ENCODE measurements at places on chromosomes 13 and 19.

DNA sequence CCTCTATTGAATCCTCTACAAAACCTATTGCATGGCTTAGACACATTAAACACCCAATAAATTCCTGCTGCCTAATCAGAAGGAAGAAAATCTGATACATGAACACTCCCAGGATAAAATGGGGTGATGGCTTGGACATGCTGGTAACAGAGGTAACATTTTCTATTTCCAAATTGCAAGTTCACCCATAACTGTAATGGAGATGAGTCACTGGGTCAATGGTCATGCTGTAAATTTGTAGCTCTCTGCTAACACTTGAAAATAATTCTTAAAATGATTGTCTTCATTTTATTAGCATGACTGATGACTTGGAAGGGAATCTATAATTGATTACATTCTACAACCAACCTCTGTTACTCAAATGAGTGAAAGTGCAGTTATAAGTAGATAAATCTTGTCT is 434.1 kb downstream of the FGF14 start:
- no peak for DNase-seq

DNA sequence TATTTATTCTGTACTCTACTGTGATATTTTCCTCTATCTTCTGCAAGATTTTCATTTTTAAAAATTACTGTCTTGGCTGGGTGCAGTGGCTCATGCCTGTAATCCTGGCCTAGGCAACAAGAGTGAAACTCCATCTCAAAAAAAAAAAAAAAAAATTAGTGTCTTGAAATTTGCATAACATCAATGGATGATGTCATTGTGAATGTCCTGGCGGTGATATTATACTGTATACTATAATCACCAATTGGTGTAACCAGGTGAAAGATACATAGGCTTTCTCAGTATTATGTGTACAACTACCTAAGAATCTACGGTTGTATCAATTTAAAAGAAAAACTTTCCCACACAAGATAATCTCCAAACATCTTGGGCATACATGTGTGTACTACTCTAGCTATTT is 15.2 kb downstream of the ZNF331 start:
- DNase-seq, result no peak

- no peak for DNase-seq
Observed at GRCh38 chr13:30274083-30274482, 33.3 kb downstream of the KATNAL1 start.

GRCh38 chr19:17957149-17957849 is 9.6 kb upstream of the KCNN1 start:
- DNase-seq, result no peak

DNA sequence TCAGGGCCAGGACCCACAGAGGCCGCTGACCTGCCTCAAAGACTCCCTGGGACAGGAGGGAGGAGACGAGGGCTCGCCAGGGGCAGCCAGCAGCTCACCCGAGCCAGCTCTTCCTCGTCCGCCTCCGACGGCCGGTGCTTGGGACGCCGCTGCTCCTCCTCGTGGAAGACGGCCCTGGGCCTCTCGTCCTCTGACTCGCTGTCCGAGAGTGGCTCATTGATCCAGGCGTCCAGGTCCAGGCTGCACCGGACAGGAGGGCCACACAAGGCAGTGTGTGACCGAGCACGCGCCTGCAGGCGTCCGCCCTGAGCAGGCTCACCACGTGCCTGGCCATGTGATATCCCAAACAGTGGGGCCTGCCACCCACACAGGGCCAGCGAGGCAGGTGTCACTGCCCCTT is 19.8 kb downstream of the IZUMO4 start:
- DNase-seq, result no peak
